ENCODE measurements at places on chromosomes 13 and 19.

DNA sequence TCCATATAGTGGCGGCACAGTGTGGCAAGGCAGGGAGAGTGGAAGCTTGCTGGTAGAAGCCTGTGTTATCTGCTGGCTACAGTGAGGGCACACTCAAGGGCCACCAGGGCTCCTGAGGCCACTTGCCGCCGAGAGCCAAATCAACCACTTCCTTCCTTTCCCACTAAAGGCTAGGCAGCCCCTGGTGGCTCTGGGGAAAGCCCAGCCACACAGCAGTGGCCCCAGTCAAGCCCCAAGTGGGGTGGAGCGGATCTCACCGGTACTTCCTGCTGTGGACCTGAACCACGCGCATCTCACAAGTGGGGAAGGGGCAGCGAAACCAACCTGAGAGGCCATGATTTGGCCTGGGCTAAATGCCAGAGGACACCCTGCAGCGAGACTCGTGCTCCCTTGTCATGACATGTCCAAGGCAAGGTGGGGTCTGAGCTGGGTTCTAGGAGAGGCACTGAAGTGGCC, 21.9 kb upstream of the SLC35E1 start:
- DNase-seq = no peak

DNA sequence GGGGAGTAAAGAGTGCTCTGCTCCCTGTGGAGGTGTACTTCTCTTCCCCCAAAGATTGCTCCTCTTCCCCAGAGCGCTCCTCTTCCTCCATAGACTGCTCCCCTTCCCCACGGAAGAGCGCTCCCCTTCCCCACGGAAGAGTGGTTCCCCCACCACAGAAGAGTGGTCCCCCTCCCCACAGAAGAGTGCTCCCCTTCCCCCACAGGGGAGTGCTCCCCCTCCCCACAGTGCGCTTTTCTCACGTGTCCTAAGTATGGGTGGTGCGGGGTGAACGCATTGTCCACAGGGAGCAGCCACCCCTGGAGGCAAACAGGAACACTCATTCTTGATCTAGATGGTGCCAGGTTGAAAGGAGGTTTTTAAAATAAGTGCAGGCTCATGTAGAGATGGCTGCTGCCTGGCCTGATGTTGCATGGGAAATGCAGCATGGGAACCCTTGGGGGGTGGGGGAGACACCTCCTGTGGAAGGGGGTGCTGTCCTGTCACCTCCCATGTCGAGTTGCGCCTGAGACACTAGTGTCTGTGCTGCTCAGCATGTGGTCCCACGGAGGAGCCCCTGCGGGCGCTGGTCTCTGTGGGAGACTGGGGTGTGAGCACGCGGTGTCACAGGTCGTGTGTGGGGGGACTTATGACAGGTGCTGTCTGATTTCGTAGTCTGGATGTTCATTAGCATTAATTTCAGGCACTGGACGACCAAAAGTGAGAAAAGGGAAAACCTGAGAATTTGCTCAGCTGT, 52.2 kb downstream of the ATP11A start:
- no peak for DNase-seq

DNA sequence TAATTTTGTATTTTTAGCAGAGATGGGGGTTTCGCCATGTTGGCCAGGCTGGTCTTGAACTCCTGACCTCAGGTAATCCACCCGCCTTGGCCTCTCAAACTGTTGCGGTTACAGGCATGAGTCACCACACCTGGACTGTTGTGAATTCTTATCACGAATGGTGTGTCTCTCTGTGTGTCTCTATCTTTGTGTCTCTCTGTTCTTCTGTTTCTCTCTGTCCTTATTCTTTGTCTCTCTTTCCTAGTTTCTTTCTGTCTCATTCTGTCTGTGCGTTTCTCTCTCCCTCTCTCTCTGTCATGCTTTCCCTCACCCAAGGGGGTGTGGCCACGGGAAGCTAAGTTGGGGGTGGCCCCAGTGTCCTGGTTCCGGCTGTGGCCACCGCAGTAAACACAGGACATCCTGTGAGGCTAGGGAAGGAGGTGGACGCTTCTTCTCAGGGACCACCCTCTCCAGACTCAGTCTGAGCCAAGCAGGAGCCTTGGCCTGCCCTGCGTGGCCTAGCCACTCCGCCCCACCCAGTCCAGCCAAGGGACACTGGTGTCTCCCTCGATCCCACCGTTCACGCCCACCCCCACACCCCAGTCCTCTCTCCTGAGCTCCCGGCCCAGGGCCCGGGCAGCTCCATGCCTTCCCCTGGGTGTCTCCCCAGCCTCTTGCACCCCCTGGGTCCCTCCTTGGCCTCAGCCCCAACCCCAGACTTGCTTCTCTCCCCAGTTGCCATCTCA, 3.9 kb upstream of the PRX start:
- DNase-seq = no peak

DNA sequence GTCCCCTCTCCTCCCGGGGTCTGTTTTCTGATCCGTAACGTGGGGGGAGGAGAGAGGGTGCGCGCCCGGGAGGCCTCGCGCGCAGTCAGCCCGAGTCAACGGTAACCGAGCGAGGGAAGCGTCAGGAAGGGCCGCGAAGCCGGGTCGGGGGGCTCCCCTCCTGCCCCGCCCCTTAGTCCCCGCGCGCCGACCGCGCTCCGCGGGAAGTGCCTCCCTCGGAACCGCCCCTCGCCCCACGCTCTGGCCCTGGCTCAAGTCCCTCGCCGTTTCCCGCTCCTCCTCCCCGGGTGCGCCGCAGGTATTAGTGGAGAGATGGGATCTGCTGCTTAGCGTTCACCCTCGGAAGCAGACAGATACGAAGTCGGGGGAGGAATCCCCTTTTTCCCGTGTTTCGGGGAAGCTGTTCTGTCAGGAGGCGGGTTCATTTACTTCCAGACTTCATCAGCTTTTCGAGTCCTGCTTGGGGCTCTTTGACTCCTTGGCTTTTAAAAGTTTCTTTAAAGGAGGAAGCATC, 770 bp downstream of the HNRNPM start:
- DNase-seq = no peak

DNA sequence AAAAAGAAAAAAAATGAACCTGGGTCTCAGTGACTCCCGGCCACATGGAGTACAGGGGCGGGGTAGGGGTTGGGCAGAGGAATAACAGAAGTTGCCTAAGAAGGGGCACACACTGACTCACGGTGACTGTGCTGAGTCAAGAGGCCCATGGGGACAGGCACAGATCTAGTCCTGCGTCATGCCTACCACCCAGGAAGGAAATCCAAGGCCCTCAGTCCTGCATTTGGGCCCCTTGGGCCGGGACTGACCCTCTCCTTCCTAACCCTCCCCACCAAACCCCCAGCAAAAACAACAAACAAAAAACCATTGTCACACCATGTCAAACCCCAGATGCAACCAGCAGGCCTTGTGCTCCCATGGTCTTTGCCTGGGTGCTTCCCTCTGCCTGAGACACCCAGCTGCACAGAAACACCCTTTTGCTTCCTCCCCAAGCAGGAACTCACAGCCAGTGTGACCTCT, 9.6 kb upstream of the NOTCH3 start:
- no peak for DNase-seq

DNA sequence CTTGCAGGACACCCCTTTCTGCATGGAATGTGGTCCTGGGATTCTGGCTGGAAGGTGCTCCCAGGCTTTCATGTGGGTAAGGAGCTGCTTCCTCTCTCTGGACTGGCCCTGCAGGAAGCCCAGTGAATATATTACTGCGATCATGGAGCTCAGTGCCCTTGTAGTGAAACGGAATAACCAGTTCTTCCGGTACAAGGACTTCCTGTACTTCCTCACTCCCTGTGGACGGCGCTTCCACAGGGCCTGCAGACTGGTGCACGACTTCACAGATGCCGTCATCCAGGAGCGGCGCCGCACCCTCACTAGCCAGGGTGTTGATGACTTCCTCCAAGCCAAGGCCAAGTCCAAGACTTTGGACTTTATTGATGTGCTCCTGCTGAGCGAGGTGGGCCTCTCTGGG, 8.0 kb downstream of the CYP4F8 start:
- no peak for DNase-seq

- DNase-seq = peak; percentile 55
These were observed 610.4 kb downstream of the TBC1D4 start for GRCh38 chr13:74871369-74872070.

- DNase-seq = no peak
These were observed 150.9 kb downstream of the EFNB2 start for GRCh38 chr13:106384516-106384915.

DNA sequence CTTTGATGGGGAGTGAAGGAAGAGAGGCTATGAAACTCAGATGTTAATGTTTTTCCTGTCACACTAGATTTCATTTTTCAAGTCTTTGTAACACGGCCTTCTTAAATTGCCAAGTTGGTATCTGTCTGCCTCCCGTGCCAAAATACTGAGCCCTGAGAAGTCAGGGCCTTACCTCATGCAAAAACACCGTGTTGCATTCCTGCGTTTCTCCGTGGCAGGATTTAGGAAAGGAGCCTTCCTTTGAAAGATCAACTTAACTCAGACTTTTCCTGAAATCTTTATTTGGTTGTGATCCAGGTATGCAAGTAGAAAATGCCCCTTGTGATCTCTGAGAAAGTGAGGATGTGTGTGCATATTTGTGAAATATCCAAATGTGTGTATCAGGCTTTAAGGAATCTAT, 1291.0 kb upstream of the SLC10A2 start:
- DNase-seq = no peak

GRCh38 chr13:83377491-83377890, 504.8 kb downstream of the SLITRK1 start:
- DNase-seq = no peak

DNA sequence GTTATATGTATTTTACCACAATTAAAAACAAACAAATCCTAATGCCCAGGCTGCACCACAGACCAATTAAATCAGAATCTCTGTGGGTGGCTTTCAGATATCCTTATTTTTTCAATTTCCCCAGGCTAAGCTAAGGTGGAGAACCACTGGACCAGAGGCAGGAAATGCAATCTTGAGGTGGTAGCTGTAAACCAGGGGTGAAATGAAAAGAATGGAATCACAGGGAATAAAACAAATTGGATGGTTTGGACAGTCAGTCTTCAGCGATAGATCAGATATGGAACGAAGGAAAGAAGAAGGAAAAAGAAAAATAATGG, 215.4 kb downstream of the KCNRG start:
- DNase-seq = no peak

- no peak for DNase-seq
These were observed 88.8 kb downstream of the IER2 start for GRCh38 chr19:13238891-13239534.

GRCh38 chr19:14467816-14468215, 7.3 kb downstream of the PTGER1 start:
- DNase-seq = no peak

DNA sequence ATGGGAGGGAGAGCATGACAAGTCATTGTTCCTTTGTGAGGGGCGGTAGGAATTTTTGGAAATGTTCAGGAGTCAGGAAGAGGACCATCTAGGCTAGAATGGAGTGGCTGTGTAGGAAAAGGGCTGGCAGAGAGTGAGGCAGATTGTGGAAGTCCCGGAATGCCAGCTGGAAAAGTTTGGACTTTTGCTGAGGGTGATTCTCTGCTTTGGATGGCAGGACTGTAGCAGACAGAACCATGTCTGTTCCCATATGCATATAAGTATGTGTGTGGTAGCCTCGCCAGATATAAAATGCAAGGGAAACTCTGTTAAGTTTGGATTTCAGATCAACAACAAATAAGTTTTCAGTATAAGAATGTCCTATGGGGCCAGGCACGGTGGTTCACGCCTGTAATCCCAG, 112.1 kb downstream of the DNAJC15 start:
- no peak for DNase-seq

DNA sequence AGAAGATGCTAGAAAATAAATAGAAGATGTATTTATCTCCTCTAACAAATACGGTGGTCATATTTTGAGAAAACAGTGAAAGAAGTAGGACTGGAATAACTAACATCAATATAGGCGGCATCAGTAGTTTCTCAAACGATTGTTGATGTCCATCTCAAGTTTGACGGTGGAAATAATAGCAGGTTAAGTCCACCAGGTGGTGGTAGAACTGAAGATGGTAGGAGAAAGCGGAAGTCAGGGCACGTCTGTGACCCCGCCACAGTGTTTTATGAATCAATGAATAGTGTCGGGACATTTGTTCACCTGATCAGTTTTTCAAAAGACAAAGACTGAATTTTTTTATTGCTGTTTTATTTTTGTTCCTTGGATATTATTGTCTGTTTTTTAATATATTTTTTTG, 706.4 kb upstream of the SLC10A2 start:
- DNase-seq = no peak

GRCh38 chr19:51830274-51830673, 35.3 kb downstream of the FPR3 start:
- DNase-seq = no peak

DNA sequence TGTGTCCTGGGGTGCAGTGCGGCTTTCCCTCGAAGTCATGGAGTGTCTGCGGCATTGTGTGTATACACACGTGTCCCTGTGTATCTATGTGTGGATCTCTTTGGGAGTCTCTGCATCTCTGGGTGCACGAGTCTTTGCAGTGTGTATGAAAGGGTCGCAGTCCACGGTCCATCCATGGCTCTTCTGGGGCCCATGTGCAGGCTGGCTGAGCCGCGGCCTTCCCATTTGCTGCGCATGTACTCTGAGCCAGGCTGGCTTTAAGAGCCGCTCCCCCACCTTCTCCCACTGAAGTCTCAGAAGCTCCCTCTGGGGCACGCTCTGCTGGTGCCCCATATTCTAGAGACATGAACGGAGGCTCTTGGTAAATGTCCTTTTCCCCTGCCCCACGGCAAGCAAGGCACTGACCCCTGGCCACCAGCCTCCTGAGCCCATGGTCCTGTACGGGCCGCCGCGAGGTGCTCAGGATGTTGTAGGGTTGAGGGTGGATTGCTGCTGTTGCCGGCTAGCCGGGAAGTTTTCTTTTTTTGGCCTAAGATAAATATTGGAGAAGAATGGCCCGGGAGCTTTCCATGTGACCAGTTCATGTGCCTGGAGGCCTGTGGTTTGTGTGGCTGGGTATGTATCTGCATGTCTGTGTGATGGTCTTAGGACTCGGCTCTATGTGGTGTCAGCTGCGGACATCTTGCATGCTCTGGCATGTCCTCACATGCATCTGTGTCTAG, 31.9 kb downstream of the PAK4 start:
- no peak for DNase-seq

- DNase-seq = no peak
These were observed 135.7 kb downstream of the MIPEP start for GRCh38 chr13:23753458-23753857.

- DNase-seq = no peak
These were observed 592.0 kb upstream of the SLITRK5 start for GRCh38 chr13:87078947-87079795.

- DNase-seq = no peak
These were observed 138.0 kb downstream of the TNFSF13B start for GRCh38 chr13:108407495-108407894.

DNA sequence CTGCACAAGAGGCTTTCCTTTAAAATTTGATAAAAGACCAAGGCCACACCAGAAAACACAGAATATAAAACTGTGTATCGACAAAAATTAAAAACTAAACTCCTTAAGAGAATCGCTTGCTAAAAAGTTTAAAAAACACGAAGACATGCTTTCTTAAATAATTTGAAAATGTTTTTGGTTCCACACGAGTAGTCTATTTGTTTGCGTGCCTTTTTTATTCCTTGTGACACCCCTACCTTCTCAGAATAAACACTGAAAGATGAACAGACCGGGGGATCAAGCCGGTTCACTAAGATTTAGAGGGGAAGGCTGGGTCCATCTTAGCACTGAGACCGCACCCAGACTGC, 256.4 kb upstream of the STARD13 start:
- no peak for DNase-seq

- DNase-seq = peak; percentile 41
These were observed 441 bp upstream of the ZNF559 start for GRCh38 chr19:9323557-9323918.

Data from urinary bladder (tissue), 4 donors.